Stimulated activated CD4-positive, alpha-beta T cell treated with anti-CD3 and anti-CD28 coated beads, Interleukin-2, amount 100 ng/mL, for 4 hours (primary cell): ENCODE measurements at places on chromosomes 6 and 20.

GRCh38 chr20:46739431-46740213 lies 30.2 kb downstream of the SLC2A10 start:
- no peak for DNase-seq

GRCh38 chr20:25408170-25408547 lies 686 bp downstream of the GINS1 start:
- DNase-seq: no peak

DNA sequence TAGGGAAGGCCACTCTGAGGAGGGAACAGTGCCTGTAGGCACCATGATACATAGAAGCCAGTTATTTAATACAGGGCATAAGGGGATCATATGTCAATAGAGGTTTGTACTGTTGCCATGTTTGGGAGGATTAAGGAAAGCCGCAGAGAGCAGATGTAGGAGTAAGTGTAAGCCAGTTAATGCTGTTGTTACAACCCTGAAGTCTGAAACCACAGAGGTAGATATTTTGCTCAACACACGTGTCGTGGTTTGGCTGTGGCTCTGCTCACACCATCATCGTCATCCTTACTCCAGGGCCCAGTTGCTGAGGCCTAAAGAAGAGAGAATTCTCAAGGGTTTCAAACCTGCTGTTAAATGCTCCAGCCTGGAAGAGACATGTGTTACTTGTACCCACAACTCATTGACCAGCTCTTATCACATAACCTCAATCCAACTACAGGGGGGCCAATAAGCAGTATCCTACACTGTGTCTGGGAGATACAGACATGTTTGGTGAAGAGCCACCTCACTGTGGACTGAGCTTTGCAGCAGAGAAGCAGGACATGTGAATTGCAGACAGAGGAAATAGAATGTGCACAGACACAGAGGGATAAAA lies 31.0 kb upstream of the PSMF1 start:
- no peak for DNase-seq

DNA sequence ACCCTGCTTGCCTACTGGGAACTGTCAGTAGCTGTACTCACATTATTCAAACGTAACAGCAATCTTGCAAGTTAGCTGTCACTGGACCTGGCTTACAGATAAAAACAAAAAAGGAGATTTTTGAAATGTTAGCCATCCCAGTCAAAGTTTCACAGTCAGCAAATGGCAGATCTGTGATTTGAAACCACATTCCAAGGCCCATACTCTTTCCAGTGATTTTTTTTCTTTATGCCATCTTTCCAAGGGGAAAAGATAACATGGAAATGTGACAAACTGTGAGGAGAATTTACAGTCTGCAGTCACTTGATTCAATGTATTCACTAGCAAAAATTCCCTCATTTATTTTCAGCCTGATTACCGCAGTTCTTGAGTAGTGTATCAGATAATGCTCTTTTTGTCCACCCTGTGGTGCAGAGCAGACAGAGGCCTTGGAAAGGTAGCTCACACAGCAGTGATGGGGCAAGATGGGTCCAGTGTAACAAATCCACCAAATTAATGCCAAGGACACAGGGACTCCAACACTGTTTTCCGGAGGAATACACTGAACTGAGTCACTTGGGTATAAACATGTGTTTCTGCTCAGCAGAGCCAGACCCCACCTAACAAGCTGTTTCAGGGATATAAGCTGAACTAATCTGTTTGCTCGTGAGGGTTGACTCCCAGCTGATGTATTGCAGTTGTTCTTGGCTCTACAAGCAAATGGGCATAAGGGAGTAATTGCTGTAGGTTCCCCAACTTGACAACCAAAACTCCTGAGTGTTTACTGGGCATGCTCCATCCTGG lies 49.9 kb upstream of the ADGRF1 start:
- DNase-seq: no peak

DNA sequence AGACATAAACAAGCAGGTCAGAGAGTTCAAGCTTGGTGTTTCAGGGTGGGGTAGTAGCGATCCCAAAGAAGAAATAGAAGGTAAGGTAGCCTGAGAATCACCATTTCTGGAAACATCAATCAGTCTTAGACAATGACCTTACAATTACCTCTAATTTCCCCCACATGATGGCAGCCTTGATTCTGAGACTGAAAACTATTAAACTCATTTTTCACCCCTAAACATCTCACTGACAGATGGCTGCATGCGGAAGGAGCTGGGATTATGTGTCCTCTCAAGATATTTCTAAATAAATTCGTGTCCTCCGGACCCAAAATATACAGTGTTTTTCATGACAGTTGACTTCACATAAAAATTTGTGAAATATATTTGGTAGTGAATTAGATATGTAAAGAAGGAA lies 61.0 kb downstream of the KIF6 start:
- no peak for DNase-seq

GRCh38 chr6:157535340-157536222 lies 154.6 kb downstream of the ZDHHC14 start:
- DNase-seq: no peak

GRCh38 chr20:19913349-19913748 lies 103.8 kb upstream of the NAA20 start:
- DNase-seq: no peak

GRCh38 chr20:54133434-54134427 lies 40.1 kb downstream of the CYP24A1 start:
- DNase-seq: no peak

DNA sequence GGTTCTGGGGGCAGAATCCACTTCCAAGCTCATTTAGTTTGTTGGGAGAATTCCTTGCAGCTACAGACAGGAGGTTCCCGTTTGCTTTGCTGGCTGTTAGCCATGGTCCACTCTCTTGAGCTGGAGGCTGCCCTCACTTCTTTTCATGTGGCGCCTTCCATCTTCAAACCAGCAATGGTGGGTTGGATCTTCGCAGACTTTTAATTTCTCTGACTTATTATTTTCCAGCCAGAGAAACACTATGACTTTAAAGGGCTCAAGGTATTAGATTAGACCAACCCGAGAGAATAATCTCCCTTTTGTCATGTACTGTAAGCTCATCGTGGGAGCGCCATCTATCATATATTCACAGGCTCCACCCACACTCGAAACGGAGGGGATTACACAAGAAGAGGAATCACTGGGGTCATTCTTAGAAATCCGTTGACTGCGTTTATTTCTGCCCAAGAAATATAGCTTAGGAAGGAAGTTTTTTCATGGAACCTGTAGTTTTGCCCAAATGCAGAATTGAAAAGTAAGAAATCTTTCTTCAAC lies 38.9 kb downstream of the SAMD5 start:
- DNase-seq: no peak

DNA sequence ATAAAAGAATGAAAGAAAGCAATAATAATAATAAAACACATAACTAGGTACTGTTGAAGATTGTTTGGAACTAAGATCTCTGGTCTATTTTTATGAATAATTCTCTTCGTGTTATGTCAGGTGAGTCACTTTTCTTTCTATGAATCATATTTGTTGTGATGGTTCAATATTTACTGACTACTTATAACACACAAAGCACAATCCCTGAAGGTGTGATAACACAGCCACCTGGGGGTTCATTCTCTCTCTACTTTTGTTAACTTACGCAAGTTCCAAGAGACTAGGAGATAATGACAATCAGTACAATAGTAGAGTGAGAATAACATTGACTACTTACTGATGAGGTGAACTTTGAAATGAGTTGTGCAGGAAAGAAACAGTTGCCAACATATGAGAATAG lies 149.9 kb downstream of the IBTK start:
- DNase-seq: no peak

- DNase-seq: no peak
These were observed 69.2 kb upstream of the PTGIS start for GRCh38 chr20:49637046-49637637.

- DNase-seq: no peak
These were observed 4.9 kb downstream of the SPINT4 start for GRCh38 chr20:45727044-45727443.

DNA sequence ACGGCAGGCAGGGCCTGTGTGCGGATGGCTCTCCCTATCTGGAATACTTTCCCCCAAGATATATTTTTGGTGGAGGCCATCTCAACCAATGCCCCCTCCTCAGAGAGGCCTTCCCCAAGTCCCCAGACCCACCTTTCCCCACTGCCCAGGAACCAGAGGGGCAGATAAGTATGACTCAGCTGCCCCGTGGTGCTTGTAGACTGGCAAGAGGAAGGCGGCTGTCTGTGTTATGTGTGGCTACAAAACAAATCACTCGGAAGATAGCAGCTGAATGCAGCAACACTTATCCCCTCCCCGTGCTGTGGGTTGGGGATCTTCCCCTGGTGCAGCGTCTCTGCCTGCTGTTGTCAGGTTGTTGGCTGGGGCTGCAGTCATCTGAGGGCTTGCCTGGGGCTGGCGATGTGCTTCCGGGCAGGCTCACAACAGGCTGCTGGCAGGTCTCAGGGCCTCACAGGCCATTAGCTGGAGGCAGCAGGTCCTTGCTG lies 7.1 kb downstream of the NPEPL1 start:
- DNase-seq: no peak

DNA sequence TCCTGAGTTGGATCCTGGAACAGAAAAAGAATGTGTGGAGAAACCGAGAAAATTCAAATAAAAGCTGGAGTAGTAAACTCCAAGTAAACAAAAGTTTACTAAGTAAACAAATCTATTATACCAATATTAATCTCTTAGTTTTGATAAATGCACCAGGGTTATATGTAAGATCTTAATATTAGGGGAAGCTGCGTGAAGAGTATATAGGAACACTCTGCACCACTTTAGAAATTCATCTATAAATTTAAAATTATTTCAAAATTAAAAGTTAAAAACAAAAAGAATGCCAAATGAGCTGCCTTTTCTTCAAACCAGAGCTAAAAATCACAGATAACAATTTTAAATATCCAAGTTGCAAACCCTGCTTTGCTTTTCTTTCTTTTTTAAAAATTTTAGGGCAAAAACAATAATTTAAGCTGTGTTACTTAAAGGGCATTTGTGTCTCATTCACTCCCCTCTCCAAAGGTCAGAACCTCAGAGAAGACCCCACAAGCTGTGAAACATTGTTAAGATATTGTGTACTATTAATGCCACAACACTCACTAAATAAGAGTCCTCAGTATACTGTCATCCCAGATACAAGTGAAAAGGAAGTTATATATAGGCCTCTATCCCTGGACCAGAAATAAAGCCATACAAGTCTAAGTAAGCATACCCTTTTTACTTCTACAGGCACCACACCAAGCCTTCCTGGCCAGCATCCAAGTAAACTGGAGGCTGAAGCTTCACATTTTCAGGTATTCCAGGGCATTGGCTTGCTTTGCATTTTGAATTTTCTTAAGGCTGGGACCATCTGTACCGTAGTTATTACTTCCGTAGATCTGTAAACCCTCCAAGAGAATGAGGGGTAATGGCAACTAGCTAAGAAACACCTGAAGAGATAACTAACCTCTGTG lies 7.0 kb downstream of the DNAAF9 start:
- no peak for DNase-seq

GRCh38 chr6:142510211-142510610 lies 208.4 kb downstream of the ADGRG6 start:
- no peak for DNase-seq

DNA sequence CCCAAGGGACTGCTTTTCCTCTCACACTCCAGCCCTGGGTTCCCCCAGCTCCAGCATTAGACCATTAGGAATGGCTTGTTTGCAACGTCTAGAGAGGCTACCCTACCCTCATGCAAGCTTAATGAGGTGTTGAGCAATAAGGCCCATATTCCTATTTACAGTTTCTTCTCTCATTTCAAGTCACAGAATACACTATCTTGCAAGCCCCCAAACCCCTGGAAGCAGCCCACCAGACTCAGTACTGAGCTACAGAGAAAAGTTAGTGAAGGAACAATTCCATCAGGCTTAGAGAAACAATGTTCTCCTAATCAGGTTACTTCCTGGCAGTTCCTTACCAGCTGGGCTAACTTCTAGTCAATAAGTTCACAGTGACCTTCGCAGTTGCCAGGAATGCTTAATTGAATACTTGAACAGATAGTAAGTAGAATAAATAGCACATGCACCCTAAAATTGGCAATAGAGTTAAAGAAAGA lies 606.5 kb upstream of the NOX3 start:
- DNase-seq: no peak

DNA sequence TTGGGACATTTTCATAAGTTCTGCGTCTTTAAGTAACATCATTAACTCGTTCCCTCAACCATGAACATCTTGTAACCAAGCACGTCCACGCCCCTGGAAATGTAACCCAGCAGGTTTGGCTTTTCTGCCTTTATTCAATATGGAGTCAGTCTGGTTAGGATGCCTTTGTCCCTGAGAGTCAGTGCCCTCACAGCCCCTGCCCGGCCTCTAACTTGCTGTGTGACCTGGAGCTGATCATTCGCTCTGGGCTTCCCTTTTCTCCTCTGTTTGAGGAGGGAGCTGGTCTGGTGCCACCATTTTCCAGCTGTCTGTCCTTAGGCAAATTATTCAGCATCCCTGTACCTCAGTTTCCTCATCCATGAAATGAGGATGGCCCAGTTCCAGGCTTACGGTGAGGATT lies 26.5 kb upstream of the ANGPT4 start:
- DNase-seq: no peak

DNA sequence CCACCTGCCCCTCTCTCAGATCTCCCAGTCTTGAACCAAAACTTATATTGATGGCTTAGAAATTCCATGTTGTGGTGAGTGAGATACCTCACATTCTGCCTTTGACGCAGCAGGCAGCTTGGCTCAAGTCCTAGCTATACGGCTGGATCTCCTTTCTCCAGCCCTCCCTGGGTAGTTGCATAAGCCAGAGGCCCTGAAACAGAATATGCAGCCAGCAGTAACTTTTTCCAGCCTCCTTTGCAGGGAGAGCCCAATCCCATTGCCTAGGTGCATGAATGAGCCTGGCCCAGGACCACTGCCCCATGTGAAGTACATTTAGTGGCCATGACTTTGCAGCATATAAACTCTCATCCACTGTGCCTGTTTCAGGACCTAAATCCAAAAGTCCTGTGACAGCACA lies 202.2 kb upstream of the CDYL start:
- DNase-seq: no peak

GRCh38 chr20:6485351-6485750 lies 282.1 kb upstream of the BMP2 start:
- DNase-seq: no peak

DNA sequence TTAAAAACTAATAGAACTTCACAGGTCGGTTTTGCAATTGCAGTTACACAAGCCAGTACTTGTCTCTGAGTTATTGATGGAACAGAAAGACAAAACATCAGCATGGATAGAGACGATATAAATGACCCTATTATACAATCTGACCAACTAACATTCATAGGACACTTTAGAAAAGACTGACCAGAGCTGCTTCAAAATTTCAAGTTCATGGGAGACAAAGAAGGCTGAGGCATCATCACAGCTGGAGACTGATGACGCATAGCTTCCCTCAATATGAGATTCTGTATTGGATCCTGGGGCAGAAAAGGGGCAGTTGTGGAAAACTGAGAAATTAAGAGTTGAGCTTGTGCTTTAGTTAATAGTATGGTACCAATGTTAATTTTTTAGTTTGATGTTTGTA lies 174.0 kb downstream of the THBS2 start:
- DNase-seq: no peak
